ENCODE measurements at places on chromosomes 5 and 9.

- DNase-seq, result peak; percentile 76
Measured at GRCh38 chr5:74519161-74519571, 121.4 kb downstream of the ENC1 start.

DNA sequence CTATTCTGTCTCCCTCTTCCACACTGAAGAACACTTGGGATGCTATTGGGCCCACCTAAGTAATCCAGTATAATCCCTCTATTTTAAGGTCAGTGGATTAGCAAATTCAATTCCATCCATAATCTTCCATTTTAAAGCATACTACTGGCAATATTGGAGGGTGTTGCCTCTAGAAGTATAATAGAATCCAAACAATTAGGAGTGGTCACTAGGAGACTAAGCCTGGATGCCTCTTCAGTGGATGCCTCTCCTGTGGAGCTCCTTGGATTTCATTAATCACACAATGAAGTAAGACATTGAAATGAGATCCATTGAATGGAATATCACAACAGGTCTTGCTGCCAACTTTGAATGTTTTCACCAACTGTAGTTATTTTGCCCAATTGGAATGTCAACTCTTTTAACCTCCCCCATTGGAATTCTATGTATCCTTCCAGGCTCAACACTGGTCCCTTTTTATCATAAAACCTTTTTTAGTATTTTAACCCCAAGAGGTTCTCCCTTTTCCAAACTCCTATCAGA is 311.6 kb downstream of the PLK2 start:
- DNase-seq, result no peak

- DNase-seq, result no peak
Measured at GRCh38 chr9:130327781-130328348, 62.3 kb downstream of the HMCN2 start.

DNA sequence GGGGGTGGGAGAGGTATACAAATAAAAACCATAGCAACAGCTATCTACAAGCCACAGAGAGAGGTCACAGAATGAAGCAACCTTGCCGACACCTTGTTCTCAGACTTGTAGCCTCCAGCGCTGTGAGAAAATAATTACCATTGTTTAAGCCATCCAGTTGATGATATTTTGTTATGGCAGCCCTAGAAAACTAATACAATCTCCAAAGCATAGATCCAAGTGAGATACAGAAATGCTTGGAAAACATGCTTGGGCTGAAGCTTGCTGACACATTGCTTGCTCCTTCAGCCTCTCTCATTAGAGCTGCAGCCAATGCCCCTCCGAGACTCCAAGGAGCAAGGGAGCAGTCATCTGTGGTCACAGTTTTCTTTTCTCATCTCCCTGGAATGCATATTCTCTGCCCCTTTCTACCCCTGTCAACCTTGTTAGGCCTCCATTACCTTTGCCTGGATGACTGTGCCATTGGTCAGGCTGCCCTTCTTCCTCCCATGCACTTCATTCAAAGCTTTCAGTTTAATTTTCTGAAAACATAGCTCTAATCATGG is 401.4 kb upstream of the KLF4 start:
- DNase-seq, result no peak

DNA sequence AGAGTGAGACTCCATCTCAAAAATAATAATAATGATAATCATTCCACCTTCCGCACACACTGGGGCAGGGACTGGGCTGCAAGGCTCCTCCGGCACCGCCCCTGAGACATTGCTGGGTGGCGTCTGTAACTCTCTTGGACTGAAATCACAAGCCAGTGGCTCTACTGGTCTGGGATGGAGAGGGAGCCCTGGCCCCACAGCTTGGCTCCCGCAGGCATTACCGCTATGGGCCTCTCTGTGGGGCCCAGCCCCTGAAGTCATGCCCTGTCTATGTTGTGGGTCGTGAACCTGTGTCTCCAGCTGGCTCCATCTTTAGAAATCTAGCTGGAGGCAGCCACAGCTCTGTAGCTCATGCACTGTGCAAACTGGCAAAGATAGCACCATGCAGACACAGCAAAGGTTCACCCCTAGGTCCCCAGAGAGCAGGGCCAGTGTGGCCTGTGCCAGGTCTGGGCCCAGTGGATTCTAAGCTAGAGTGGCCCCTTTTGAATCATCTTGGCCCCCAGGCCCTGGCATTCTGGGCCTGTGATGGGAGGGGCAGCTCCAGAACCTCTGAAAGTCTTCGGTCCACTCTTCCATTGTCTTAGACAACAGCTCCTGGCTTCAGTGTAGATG is 36.1 kb upstream of the COL5A1 start:
- no peak for DNase-seq

- DNase-seq, result peak; percentile 18
Measured at GRCh38 chr5:179906795-179907555, 722 bp downstream of the TBC1D9B start.

- no peak for DNase-seq
Measured at GRCh38 chr5:143030349-143030748, 260.2 kb downstream of the ARHGAP26 start.

DNA sequence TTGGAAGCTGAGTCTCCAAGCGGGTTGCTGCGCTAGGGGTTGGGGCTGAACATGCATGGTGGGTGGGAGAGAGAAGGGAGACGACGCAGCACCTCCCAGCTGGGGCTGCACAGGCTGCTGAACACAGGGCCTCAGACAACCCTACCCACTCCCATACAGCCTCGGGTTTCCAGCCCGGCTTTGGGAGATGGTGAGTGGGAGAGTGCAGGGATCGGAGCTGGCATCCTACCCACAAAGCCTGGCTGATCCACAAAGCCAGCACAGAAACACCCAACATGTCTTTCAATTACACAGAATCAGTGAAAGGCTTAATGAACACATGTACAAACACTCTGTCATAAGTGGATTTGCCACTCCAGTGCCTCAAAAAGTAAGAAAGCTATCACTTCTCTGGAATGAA is 64.8 kb downstream of the NSG2 start:
- no peak for DNase-seq

GRCh38 chr5:99104538-99105132 is 175.8 kb upstream of the CHD1 start:
- peak; percentile 44 for DNase-seq

DNA sequence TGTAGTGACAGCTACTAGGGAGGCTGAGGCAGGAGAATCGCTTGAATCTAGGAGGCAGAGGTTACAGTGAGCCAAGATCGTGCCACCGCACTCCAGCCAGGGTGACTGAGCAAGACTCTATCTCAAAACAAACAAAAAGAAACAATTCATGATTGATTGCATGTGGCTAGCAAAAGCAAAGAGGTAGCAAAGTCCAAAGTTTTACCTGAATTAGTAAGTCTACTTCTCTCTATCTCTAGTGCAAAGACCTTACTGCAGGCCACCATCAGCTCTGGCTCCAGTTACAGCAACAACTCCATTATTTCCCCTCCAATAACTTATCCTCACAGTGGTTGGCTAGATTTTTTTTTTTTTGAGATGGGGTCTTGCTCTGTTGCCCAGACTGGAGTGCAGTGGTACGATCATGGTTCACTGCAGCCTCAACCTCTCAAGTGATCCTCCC is 6.2 kb upstream of the SAR1B start:
- DNase-seq, result no peak

- DNase-seq, result peak; percentile 17
Measured at GRCh38 chr9:37859043-37859442, 44.9 kb downstream of the SLC25A51 start.

GRCh38 chr5:68239487-68239886 is 23.9 kb downstream of the PIK3R1 start:
- peak; percentile 86 for DNase-seq

- no peak for DNase-seq
Measured at GRCh38 chr9:17453751-17454150, 125.1 kb upstream of the SH3GL2 start.

DNA sequence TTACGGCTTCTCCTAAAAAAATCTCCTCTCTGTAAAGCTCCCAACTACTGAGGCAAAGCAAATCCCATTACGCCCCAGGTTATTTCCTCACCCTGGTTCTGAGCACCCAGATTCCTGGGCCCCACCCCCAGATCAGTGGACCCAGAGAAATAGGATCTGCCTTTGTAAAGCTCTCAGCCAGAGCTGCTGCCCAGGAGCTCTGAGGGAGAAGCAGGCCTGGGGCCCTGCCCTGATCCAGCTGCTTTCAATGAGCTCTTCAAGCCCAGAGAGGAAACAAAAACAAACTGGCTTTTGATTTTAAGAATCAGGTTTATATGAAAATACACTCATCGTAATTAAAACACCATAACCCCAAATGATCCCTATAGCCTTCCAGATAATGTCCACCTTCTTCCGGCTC is 124.5 kb downstream of the C5orf15 start:
- DNase-seq, result no peak

GRCh38 chr5:60163762-60164161 is 270.2 kb upstream of the PDE4D start:
- DNase-seq, result no peak

GRCh38 chr9:31377358-31377757 is 1007.1 kb upstream of the ACO1 start:
- no peak for DNase-seq

DNA sequence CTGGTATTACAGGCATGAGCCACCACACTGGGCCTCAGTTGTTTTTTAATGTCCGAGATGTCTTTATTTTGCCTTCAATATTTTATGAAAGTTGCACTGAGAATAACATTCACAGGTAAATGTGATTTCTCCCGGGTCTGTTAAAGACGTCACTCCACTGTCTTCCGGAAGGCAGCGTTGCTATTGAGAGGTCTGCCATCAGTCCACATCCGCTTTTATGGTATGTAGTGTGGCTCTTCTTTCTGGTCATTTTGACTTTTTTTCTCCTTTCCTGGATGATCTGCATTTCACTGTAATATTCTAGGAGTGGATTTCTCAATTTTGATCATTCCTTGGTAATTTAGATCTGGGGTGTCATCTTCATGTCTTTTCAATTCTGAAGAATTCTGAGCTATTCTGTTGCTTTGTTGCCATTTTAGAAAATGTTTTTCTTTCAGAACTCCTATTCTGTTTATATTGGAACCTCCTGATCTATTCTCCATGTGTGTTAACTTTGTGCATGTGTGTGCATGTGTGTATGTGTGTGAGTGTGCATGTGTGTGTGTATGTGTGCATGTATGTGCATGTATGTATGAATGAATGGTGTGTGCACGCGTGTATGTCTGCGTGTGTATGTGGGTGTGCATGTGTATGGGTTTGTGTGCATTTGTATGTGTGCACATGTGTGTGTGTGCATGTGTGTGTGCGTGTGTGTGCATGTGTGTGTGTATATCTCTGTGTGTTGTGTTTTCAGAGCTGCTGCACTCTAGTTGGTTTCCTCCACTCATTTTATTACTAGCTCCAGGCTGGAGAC is 1.9 kb upstream of the LCN1 start:
- DNase-seq, result no peak

- no peak for DNase-seq
Measured at GRCh38 chr9:72048850-72049249, 11.6 kb downstream of the C9orf57 start.

DNA sequence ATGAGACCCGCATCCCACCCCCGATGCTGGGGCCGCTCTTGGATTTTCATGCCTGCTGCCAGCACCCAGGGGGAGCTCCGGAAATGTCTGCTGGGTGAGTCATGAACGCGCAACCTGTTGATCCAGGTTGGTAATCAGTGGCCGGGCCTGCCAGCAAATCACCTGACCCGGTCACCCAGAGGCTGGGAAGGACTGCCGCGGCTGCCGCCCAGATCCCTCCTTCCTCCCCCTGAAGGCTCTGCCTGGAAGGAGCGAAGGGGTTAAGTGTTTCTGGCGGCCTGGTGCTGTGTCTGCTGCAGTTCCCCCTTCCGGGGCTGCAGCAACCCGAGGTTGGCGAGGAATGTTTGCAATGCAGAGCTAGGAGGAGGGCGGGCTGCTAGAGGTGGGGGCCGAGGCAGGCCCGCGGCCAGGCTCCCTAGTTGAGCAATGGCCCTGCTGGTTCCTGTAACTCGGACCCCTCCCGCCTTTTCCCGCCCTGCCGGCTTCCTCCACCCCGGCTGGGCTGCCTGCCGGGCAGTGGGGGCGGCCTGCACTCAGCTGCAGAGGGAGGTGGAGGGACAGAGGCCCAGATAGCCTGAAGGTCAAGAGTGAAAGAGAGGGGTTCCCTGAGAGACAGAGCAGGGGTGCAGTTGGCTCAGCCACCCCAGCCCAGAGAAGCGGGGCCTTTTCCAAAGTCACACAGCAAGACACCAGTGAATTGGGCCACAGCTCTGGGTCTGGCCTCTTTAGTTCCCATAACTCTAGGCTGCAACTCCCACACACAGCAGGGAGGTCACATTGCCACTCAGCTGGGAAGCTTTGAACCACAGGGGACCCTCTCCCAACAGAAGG is 156.3 kb upstream of the IER5L start:
- peak; percentile 76 for DNase-seq

GRCh38 chr5:134917070-134917815 is 12.3 kb downstream of the PCBD2 start:
- DNase-seq, result no peak

GRCh38 chr5:72156946-72157624 is 49.8 kb downstream of the MAP1B start:
- DNase-seq, result no peak

DNA sequence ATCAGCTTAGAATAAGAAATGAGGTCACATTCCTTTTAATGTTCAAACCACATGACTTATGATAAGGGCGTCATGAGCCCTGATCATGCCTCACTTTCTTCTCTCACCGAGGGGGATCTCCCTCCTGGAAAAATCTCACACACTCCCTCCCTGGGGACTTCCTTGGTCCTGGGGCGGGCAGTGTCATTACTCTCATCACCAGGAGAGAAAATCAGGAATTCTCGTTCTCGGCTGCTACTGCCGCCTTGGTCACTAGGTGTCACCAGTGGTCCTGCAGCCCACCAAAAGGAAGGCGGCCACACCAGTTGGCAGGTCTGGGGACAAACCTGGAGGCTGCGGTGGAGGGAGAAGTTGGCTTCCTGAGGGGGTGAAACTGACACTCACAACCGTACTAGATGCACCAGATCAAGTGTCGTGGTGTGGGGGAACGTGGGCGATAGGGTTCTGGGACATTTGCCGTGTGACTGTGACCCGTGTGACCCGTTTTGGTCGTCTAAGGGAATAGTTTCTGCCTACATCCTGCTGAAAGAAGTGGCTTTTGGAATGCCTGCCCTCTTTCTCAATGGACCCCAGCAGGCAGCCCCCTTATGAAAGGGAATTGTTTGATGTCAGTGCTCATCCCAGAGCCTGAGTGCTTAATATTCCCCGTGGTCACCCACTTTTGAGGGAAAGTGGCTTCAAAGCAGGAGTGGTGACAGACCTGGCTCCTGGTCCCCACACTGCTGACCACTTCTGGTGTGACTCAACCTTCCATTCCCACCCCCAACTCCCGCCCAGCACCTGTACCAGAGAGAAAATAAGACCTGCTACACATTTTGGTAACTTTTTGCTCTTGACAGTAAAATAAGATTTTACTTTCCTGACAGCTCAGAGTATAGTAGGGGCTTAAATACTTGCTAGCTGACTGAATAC is 63.2 kb downstream of the ACER2 start:
- peak; percentile 66 for DNase-seq

GRCh38 chr5:54900984-54901725 is 84.2 kb downstream of the ESM1 start:
- peak; percentile 85 for DNase-seq

GRCh38 chr5:89847743-89848142 is 561.8 kb downstream of the CETN3 start:
- no peak for DNase-seq

- DNase-seq, result no peak
Measured at GRCh38 chr9:109551651-109552050, 53.5 kb upstream of the PTPN3 start.

GRCh38 chr9:127707766-127708165 is 978 bp downstream of the CFAP157 start:
- no peak for DNase-seq

- no peak for DNase-seq
Measured at GRCh38 chr5:32109236-32109635, 64.9 kb downstream of the GOLPH3 start.

GRCh38 chr9:69718218-69718617 is 41.6 kb downstream of the PTAR1 start:
- DNase-seq, result no peak

- DNase-seq, result no peak
Measured at GRCh38 chr9:33782395-33783152, 12.8 kb upstream of the PRSS3 start.

Data from suppressor macrophage treated with lipopolysaccharide for 1 hour (primary cell).